PC-3 (cell line): ENCODE measurements at places on chromosomes 5 and 9.
A peak's percentile ranks its signal among the peaks of the same experiment; 100 is the strongest.

DNA sequence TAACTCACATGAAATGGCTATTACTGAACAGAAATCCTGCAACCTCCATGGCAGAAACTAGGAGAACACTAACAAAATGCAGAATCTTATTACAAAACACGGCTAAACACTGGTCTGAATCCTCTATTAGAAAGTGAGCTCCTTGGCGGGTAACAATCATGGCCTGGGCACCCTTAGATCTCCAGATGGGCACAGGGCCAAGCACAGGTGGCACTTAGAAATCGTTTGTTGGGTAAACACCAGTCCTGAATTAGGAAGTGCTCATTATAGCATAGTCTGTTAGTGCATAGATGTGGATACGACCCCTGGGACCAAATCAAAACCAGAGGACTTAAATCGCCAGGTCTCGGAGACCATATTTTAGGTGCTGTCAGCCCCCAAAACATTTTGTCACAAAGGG lies 14.4 kb downstream of the VDAC1 start:
- no peak for DNase-seq

GRCh38 chr5:168039566-168040248 lies 251.7 kb upstream of the WWC1 start:
- DNase-seq: no peak

GRCh38 chr9:102054811-102055210 lies 316.4 kb upstream of the GRIN3A start:
- DNase-seq: no peak

DNA sequence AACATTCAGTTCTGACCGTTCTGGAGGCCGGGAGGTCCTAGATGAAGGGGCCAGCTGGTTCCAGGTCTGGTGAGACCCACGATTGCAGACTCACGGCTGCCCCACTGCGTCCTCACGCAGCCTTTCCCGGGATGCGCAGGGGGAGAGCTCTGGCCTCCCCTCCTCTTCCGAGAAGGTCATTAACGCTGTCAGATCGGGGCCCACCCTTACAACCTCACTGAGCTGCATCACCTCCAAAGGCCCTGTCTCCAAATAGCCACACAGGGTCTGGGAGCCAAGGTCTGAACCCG lies 66.6 kb upstream of the PPP1R26 start:
- DNase-seq: no peak

DNA sequence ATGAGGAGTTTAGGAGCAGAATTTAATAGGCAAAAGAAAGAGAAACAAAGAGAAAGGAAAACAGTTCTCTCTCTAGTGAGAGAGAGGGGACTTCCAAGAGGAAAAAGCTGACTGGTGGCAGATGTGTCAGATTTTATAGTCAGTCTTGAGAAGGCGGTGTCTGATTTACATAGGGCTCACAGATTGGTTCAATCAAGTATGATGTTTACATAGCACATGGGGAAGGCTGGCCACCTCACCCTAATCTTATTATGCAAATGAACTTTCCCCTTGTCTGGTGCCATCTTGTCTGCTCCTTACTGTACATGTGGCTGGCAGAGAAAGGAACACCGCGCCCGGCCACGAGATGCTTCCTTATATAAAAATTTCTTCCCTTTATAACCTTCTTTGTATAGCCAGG lies 24.7 kb downstream of the UNC13B start:
- DNase-seq: no peak

GRCh38 chr9:93827545-93828330 lies 127.4 kb downstream of the BARX1 start:
- peak; percentile 59 for DNase-seq

- DNase-seq: no peak
Observed at GRCh38 chr5:139481580-139482049, 943 bp downstream of the STING1 start.

- no peak for DNase-seq
Observed at GRCh38 chr9:118316831-118317343, 612.7 kb downstream of the TLR4 start.

DNA sequence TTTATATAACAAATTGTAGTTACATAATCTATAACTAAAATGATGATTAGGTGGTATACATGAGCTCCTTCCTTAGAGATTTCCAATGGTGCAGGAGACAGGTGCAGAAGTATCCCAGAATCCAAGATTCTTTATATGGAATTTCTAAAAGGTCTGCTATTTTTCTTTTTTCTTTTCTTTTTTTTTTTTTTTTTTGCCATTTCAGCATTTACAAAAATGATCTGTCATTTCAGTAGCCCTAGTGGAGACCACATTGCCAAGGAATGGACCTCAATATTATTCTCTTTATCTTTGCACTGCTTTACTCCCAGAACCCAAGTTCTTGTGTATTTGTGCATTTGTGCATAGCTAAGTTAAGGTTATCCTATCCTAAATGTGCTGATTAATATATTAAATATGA lies 61.7 kb downstream of the MRPS30 start:
- no peak for DNase-seq

DNA sequence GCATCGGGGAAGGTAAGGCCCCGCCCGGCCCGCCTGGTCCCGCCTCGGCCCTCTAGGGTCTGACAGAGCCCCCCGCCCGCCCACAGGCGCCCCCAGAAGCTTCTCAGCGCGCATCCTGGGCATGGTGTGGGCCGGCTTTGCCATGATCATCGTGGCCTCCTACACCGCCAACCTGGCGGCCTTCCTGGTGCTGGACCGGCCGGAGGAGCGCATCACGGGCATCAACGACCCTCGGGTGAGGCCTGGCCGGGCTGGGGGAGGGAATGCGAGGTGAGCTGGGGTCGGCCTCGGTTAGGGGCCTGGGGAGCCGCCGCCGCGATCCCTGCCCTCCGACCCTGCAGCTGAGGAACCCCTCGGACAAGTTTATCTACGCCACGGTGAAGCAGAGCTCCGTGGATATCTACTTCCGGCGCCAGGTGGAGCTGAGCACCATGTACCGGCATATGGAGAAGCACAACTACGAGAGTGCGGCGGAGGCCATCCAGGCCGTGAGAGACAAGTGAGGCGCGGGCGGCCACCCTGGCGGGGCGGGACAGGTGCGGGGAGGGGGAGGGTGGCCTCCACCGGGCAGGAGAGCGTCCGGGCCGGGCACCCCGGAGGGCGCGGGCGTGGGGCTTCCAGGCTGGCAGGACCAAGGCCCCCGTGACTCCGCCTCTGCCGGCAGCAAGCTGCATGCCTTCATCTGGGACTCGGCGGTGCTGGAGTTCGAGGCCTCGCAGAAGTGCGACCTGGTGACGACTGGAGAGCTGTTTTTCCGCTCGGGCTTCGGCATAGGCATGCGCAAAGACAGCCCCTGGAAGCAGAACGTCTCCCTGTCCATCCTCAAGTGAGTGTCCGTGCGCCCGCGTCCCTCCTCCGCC lies 7.1 kb downstream of the LRRC26 start:
- DNase-seq: no peak

DNA sequence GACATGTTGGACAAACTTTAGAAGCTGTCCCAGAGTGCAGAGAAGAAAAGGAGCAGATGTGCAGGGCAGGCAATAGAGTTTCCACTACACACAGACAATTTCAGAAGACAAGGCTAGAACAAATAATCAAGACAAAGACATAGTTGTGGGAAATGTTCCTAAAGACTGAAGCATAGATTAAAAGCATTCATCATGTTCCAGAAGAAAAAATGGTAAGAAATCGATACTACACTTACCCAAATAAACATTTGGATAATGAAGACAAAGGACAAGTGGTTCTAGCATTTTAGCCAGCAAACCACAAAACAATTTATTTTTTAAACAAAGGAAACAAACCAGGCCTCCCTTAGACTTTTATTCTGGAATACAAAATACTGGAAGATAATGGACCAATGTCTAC lies 97.9 kb downstream of the FSTL4 start:
- no peak for DNase-seq

DNA sequence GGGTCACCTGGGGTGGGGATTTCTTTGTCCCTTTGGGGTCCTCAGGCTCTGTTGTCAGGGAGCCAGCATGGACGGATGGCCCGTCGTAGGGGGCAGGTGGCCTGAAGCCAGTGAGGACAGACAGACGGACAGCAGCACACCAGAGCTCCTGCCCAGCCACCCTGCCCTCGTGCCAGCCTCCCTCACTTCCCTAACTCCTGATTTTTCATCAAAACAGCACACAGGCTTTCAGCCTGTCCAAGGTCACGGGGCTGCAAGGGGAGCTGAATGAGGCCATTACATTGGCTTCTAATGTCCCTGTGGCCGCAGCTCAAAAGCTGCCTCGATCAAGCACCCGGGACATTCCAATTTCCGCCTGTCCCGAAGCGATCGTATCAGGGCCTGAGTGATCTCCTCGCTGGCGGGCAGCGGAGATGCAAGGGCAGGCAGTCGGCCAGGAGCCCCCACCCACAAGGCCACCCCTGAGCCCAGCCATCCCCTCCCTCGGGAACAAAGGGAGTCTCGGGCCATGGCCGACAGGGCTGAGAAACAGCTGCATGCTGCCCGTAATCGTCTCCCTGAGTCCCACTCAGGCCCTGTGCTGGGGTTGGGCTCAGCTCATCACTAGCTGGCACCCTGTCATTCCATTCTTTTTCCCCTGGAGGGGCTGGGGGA lies 50.5 kb upstream of the RNU6ATAC start:
- DNase-seq: no peak
